Naive thymus-derived CD4-positive, alpha-beta T cell (primary cell): ENCODE measurements at places on chromosomes 16 and 17.

DNA sequence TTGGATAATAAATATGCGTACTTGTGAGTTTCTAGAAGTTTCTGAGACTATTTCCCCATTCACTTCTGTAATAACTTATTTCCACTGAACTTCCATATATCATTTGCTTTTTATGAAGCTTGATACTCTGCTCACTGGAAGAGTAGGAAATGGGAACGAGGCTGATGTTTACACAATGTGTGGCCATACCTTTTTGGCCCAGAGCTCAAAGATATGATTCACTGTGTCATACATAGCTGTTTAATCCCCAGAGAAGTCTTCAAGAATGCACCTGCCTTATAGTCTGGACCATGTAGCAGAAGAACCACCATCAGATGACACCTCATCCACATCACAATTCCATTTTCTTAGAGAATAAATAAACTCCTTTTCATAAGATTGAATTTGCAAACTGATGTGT, 40.3 kb upstream of the TEKT3 start:
- no peak for DNase-seq

- no peak for DNase-seq
Measured at GRCh38 chr17:21146362-21147015, 19.7 kb downstream of the DHRS7B start.

DNA sequence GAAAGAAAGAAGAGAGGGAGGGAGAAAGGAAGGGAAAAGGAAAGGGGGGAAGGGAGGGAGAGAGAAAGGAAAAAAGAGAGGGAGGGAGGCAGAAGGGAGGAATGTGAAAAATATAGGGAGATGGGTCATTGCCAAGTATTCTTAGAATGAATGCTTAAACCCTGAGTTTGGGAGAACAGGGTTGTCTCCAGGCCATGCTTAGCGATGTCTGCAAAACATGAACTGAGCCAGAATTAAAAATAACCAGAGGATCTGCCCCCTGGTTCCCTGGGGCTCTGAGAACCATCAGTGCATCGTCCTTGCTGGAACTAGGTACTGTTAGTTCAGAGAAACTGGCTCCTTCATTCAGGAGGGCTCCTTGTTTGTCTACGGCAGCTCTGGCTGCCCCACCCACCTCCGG, 170.4 kb downstream of the IRX5 start:
- DNase-seq, result no peak

- DNase-seq, result no peak
Measured at GRCh38 chr17:57401556-57402488, 145.5 kb downstream of the MSI2 start.

- no peak for DNase-seq
Measured at GRCh38 chr17:18961634-18962493, 9.9 kb downstream of the SLC5A10 start.

GRCh38 chr16:29290631-29291247, 115.8 kb downstream of the NPIPB11 start:
- no peak for DNase-seq

DNA sequence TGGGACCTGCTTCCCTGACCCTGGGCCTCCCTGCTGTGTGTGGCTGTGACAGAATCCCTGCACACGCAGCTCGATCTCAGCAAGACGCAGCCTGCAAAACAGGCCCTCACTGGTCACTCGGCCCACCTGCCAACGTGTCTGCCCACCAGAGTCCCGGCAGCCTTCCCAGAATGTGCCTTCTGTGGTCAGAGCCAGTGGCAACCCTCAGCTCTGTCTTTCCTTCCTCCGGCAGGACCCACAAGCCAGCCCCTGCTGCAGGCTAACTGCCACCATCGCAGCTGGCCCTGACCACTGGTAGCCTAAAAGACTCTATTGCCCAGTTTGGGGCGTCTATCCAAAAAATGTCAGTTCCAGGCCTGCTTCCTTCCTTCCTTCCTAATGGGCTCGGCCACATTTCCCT, 83.2 kb downstream of the LITAF start:
- no peak for DNase-seq

GRCh38 chr16:72936408-72936807, 111.5 kb downstream of the ZFHX3 start:
- no peak for DNase-seq

GRCh38 chr17:11135819-11136218, 105.2 kb upstream of the SHISA6 start:
- DNase-seq, result no peak

- no peak for DNase-seq
Measured at GRCh38 chr16:84795329-84796053, 24.3 kb upstream of the CRISPLD2 start.

- no peak for DNase-seq
Measured at GRCh38 chr17:17738901-17739300, 57.6 kb downstream of the RAI1 start.

GRCh38 chr17:43030137-43030767, 5.2 kb downstream of the RND2 start:
- no peak for DNase-seq

- DNase-seq, result no peak
Measured at GRCh38 chr16:60776281-60776680, 1260.0 kb downstream of the CDH8 start.

DNA sequence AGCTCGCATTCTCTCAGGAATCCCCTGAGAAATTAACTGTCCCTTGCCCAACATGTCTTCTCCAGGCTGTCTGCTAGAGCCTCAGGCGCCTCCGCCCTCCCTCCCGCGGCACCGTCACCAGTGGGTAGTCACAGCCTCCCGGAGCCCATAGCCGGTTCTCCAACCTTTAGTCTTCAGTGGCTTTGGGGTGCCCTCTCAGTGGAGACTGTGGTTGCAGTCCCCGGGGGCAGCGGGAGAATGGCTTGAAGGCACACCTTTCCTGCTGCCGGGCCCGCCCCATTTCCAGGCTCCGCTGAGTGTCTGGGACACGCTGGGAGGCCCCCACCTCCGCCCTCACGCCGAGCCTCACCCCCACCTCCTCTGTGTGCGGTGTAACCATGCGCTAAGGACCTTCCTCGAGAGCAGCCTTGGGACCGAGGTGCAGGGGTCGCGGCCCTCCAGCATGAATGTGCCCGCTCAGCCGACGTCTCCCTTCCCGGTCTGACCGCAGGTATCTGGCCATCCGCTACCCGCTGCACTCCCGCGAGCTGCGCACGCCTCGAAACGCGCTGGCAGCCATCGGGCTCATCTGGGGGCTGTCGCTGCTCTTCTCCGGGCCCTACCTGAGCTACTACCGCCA, 1.7 kb downstream of the GALR2 start:
- no peak for DNase-seq

- no peak for DNase-seq
Measured at GRCh38 chr17:48593126-48593829, at the start of gene HOXB5. HOXB5 (minus strand) TSS chr17:48593779; CDS start chr17:48593682, 97 bp downstream.

DNA sequence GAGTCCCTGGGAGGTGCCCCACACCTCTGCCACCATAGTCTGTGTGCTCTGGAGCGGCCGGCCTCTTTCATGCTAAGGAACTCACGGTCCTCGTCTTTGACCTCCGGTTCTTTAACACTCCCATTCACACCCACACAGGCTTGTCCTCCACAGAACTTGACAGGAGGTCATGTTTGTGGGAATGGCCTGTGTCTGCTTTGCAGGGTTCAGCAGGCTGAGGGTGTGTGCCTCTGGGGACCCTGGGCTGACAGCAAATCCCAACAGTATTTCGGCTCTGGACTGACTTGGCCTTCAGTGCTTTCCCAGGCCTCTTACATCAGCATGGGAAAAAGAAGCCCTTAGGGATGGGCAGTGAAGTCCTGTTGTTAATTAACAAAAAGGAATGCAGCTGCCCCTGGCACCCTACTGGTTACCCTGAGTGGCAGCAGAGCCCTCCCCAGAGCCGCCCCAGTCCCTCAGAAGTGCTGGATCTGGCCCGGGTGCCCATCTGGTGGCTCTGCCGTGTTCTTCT, 35.4 kb upstream of the ADORA2B start:
- DNase-seq, result no peak

GRCh38 chr17:4780325-4780955, 5.7 kb downstream of the VMO1 start:
- no peak for DNase-seq

GRCh38 chr17:36500745-36501225, 14.3 kb downstream of the ZNHIT3 start:
- DNase-seq, result no peak

- peak; percentile 28 for DNase-seq
Measured at GRCh38 chr17:68600067-68600930, 868 bp downstream of the FAM20A start.

DNA sequence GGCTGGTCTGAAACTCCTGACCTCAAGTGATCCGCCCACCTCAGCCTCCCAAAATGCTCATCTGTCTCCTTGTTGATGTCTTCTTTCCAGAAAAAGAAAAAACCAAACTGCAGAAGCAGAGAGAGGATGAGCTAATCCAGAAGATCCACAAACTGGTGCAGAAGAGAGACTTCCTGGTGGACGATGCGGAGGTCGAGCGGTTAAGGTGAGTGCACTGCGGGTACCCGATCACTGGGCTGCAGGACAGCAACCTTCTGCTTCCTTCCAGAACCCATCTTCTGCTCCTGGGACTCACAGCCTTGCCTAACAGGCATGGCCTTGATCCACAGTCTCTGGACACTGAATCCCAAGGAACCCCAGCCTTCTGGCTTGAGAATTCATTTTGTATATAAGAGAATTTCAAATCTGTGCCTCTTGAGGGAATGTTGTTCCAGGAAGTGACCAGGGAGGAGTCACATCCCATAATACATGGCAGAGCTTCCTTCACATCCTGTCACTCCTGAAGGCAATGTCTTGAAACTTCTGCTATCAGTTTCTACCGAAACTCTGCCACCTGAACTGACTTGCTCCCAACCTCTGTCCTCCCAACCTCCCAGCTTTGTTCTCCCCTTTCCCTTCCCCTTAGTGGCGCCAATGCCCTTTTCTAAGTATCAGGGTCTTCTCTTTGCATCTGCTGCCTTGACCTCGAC, 61.7 kb downstream of the MARF1 start:
- no peak for DNase-seq

DNA sequence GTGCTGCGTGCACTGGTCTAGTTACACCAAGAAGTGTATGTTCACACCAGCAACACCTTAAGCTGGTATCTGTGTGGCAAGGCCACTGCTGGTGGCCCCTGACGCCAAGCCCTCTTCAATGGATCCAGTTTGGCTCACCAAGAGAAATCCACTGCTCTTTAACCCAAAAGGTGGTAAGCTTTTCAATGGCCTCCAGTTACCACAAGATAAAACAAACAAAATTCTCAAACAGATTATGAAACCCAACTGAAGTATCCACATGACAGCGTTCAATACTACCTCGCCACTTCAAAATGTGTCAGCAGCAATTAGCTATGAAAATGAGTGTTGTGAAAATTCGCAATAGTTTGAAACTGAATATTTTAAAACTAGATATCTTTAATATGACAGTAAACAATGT, 96.5 kb upstream of the AKTIP start:
- DNase-seq, result no peak

DNA sequence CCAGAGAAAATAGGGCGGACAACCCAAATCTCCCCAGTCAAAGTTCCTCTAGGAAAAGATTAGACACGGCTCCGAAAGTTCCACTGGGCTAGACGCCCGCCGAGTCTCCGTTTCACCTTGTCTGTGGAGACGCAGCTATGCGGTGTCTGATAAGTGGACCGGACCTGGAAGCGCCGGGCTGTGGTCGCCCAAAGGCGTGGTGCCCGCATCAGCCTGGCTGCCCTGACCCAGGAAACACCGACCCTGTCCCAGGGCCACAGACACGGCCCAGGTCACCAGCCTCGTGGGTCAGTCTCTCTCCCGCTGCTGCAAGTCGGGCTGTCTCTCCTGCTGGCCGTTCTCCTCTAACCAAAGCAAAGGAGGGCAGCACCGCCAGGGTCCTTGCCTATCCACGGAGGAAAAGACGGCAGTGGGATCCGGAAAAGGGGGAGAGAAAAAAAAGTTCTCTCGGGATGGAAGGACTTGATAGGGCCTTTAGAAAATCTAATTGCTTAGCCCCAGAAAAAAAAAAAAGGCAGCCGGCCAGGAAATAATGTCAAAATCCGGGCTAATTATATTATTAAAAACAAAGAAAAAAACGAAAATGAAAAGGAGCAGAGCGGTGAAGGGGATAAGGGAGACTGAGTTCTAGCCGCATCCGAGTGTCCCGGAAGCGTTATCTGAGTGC, 13.9 kb upstream of the FOXF1 start:
- DNase-seq, result no peak

- peak; percentile 35 for DNase-seq
Measured at GRCh38 chr16:84062734-84063640, 20.4 kb upstream of the SLC38A8 start.

- DNase-seq, result no peak
Measured at GRCh38 chr16:57029161-57030160, 40.1 kb downstream of the NLRC5 start.

- DNase-seq, result peak; percentile 20
Measured at GRCh38 chr16:74667255-74667700, 601 bp upstream of the RFWD3 start.

DNA sequence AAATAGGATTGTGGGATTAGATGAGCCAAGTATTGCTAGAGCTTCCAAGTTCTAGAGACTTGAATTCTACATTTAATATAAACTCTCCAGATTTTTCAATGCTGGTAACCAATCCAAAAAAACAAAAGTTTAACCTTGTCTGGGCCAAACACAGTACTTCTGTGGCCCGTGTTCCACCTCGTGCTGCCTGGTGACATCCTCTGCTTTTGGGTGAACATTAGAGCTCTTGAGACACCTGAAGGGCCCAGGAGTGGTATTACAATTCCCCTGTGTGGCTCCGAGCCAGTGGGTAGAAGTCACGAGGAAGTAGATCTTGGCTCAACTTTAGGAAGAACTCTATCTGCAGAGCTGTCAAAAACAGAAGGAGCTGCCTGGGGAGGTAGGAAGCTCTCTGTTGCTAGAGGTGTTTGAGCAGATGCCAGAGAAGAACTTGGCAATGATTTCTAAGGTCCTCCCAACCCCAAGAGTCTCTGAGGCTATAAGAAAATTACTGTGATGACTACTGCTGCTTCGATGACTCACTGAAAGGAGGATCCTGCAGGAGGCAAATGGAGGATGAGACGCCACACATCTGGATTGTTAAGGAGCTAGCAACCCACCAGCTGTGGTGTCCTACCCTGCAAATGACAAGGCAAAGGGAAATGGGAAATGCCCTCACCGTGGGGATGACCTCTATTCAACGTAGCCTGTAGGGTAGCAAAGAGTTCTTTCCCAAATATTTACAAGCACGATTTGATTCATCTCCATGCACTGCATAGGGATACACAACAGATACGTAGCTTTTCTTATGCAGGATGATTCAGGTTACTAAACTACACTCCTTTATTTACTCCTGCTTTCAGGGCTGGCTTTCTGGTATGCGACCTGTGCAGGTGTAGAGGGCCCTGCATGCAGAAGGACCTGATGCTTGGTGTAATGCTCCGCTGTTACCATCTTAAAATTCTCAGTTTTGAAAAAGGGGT, 45.8 kb upstream of the GAS7 start:
- no peak for DNase-seq
